Activated T-helper 9 cell treated with anti-CD3 and anti-CD28 coated beads, Interleukin-2, amount 50 U/mL, for 16 hours (primary cell): ENCODE measurements at places on chromosomes 11 and 22.

DNA sequence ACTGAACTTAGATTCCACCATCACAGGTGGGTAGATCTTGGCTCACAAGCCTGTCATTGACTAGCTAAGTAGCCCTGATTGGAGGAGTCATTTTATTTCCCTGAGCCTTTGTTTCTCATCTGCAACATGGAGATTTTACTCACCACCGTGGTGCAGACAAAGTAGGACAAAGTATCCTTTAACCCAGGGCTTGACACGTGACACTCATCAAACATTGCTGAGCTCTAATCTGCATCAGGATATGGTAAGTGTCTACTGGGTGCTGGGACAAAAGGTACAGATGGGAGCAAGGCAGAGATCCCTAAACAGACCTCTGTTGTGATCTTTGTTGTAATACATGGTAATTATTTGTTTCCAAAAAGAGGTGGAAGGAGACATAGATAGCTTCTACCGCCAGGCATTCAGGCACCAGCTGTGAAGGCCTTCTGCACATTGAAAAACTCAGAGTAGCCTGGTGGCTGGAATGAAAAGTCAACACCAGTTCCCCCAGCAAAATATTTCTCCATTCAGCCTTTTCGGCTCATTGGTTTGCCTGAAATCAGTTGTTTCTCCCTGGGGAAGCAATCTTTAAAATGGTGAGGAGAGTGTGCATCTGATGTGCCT is 18.3 kb upstream of the MICAL2 start:
- no peak for DNase-seq

DNA sequence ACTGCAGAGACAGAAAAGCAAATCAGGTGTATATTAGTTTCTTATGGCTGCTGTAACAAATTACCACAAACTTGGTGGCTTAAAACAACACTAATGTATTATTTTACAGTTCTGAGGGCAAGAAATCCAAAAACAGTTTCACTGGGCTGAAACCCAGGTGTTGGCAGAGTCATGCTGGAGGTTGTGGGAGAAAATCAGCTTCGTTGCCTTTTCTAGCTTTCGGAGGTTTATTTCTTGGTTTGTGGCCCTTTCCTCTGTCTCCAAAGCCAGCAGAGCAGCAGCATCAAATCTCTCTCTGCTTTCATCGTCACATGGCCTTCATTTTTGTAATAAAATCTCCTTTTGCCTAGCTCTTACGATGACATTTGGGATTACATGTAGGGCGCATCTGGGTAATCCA is 33.0 kb upstream of the OR6M1 start:
- DNase-seq: no peak

DNA sequence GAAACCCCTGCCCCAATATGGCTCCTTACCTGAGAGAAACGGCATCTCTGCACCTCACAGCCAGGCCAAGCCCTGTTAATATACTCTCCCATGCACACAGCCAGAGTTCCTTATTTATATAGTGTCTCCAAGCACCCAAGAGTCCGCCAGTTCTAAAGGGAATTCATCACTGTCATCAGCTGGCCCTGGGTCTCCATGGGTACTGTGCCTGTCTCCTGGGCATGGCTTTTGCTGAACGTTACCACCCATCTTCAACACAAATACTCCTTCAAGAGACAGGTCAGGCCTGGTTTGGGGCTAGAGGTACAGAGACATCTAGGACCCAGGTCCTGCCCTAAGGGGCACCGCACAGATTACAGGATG is 1.6 kb upstream of the ATG16L2 start:
- DNase-seq: no peak

- DNase-seq: no peak
Measured at GRCh38 chr11:60158636-60159035, 24.2 kb downstream of the MS4A6A start.

- DNase-seq: no peak
Measured at GRCh38 chr11:64006398-64006797, 20.2 kb downstream of the OTUB1 start.

GRCh38 chr22:24875862-24876506 is 70.0 kb downstream of the SGSM1 start:
- DNase-seq: no peak

DNA sequence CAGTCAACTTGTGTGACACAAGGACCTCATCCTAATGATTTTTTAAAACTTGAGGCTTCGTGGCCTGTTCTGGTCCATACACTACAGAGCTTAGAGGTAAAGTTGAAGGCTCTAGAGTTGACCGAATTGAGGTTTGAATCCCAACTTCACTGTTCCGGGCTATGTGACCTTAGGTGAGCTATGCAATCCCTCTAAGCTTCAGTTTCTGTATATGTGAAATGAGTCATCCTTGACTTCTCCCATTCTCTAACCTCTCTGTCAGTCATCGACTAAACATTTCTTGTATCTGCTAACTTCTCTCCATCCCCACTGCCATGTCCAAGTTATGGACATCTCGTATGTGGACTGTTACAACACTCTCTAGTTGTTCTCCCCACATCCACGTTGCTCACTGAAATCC is 178.2 kb upstream of the TMEM45B start:
- DNase-seq: no peak

GRCh38 chr11:134069426-134070341 is 812 bp downstream of the JAM3 start:
- no peak for DNase-seq

DNA sequence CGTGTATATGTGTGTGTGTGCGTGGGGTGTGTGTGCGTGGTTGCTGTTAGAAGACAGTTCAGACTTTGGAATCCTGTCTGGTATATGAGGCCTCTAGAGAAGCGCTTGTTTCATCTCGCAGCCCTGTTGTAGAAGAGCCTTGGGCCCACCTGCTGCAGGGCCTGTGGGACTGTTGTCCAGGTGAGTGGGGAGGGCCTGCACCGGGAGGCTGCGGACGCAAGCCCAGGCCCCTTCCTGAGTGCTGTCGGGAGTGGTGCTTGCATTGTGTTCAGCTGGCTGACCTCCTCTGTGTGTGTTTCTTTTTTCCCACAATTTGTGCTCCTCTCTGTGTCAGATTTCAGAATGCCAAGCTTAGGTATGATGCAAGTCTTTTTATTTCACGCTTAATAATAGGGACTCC is 128.4 kb downstream of the TBC1D22A start:
- no peak for DNase-seq

- no peak for DNase-seq
Measured at GRCh38 chr11:85828640-85828978, 17.7 kb upstream of the SYTL2 start.

DNA sequence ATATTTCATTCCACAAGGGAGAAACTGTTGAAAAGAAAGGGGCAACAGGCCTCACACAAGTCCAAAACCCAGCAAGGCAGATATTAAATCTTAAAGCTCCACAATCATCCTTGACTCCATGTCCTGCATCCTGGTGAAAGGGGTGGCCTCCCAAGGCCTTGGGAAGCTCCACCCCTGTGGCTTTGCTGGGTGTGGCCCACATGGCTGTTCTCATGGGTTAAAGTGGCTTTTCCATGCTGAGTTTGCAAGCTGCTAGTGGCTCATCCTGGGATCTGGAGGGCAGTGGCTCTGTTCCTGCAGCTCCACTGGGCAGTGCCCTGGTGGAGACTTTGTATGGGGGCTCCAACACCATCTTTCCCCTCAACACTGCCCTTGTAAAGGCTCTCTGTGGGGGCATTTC is 106.4 kb downstream of the CTNND1 start:
- DNase-seq: no peak

DNA sequence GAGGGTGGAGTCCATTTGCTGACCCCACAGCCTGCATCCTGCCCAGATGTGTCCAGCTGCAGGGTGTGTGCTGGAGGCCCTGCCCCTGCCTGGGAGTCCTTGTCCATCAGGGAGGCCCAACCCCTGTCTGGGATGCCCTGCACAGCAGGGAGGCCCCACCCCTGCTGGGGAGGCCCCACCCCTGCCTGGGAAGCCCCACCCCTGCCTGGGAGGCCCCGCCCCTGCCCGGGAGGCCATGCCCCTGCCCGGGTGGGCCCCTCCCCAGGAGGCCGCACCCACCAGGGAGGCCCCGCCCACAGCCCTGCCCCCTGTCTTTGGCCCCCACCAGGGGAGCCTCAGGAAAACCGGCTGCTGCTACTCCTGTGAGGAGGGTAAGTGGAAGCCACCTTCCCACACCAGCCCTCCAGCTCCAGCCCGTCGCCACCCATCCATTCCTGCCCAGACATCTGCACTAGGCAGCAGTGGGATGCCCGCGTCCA is 37.2 kb downstream of the MUC5B start:
- DNase-seq: peak; percentile 15

DNA sequence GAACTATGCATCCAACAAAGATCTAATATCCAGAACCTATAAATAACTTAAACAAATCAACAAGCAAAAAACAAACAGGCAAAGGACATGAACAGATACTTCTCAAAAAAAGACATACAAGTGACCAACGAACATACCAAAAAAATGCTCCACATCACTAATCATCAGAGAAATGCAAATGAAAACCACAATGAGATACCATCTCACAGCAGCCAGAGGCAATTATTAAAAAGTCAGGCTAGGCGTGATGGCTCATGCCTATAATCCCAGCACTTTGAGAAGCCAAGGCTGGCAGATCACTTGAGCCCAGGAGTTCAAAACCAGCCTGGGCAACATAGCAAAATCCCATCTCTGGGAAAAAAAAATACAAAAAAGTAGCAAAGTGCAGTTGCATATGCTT is 10.7 kb downstream of the SAA4 start:
- DNase-seq: no peak

GRCh38 chr11:5247472-5248192 is 2.0 kb downstream of the HBG1 start:
- no peak for DNase-seq

DNA sequence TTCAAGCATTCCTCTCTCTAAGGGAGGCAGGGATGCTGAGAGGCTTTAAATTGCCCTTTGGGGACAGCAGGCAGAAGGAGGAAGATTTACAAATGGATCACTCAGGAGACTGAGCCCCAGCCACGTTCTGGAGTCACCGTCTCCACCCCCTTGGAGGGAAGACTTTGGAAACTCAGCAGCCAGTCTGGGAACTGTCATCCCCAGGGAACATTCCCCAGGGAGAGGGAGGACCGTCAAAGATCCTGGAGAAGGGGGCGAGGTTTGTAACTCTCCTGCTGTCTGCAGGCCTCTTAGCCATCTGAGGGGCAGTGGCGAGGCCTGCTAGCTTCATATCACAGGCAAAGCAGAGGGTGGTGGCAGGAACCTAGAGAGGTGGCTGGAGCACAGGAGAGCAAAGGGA is 56.1 kb upstream of the SLC22A12 start:
- no peak for DNase-seq

- no peak for DNase-seq
Measured at GRCh38 chr22:30636226-30637077, 871 bp downstream of the SLC35E4 start.

- DNase-seq: no peak
Measured at GRCh38 chr11:134731213-134731961, 319.3 kb upstream of the B3GAT1 start.

GRCh38 chr11:76226626-76227025 is 20.3 kb upstream of the WNT11 start:
- no peak for DNase-seq

DNA sequence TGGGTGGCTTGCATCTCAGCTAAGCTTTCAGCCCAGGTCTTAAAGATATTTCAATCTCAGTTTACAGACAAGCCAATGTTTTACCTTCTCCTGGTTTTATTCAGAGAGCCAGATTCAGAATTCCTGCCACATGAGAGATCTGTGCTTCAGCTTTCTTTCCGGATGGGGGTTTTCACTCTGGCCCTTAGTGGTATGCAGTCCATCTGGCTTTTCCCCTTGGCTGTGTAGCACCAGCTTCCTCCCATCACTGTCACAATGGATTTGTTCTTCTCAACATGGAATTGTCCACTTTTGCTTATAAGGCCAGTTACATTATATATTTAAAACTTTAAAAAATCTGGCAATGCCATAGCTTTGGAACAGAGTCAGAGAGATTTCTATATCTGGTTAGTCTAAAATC is 303.9 kb downstream of the ETS1 start:
- DNase-seq: no peak

- no peak for DNase-seq
Measured at GRCh38 chr11:43856993-43857392, 23.6 kb upstream of the ALKBH3 start.

DNA sequence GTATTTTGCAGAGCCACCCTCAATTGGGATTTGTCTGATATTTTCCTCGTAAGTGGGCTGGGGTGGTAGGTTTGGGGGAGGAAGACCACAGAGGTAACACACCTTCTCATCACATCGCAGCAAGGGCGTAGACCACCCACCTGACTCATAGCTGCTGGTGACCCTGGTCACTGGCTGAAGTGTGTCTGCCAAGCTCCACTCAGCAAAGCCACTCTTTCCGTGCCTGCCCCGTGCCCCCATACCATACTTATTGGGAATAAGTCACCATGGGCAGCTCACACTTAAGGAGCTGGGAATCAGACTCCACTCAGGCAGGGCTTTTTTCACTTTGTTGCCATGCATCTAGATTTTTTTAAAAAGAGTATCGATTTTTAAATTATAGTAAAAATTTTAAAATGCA is 111.6 kb downstream of the PHF21B start:
- no peak for DNase-seq

- no peak for DNase-seq
Measured at GRCh38 chr11:113876074-113876797, 864 bp upstream of the USP28 start.

- no peak for DNase-seq
Measured at GRCh38 chr22:45843986-45844385, 133.0 kb downstream of the WNT7B start.

GRCh38 chr11:112453601-112454577 is 193.2 kb upstream of the PLET1 start:
- DNase-seq: peak; percentile 13

GRCh38 chr11:58805065-58805464 is 39.4 kb downstream of the GLYATL2 start:
- DNase-seq: no peak

DNA sequence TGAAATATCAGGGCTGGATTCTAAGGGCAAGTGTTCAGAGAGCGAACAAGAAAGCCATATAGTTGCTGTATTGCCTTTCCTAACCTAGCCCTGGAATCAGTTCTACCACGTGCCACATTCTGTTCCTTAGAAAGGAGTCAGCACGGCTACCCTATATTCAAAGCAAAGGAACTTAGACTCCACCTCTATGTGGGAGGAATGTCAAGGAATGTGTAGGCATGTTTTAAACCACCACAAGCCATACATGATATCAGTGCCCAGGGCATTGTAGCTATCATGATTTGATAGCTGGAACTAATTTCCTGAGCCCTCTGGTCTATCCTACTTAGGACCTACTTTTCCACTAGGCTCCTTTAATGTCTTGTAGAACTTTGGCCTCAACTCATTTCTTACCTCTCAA is 2.5 kb upstream of the EIF4ENIF1 start:
- no peak for DNase-seq

- no peak for DNase-seq
Measured at GRCh38 chr11:102981324-102981910, 25.9 kb upstream of the MMP13 start.

- DNase-seq: no peak
Measured at GRCh38 chr22:27856386-27856785, 54.8 kb upstream of the MN1 start.

- DNase-seq: no peak
Measured at GRCh38 chr11:3010521-3011275, 18.6 kb upstream of the NAP1L4 start.
